Stimulated activated CD4-positive, alpha-beta T cell treated with anti-CD3 and anti-CD28 coated beads, Interleukin-4, amount 100 ng/mL, for 48 hours (primary cell): ENCODE measurements at places on chromosomes 12 and 14.

DNA sequence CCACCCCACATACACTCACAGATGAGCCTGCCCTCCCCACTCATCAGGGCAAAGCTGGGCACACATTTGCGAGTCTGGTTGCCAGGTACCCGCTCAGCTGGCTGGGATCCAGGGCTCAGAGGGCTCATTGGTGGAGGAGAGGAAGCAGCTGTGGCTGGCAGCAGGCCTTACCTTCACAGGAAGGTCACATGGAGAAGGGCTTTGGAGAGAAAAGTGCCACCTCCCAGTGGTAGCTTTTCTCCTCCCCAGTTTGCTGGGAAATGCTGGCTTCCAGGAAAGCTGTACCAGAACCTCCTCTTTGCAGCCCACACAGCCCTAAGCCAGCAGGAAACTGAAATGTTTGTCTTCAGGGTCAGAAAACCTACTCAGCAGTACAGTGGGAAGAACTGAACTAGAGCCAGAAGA is 55.6 kb downstream of the LGMN start:
- DNase-seq: no peak

- DNase-seq: no peak
These were observed 811 bp downstream of the TMCC3 start for GRCh38 chr12:94649349-94650142.

- no peak for DNase-seq
These were observed 716.4 kb downstream of the FSCB start for GRCh38 chr14:43790681-43791080.

GRCh38 chr12:116142936-116143898 is 134.3 kb downstream of the MED13L start:
- no peak for DNase-seq

DNA sequence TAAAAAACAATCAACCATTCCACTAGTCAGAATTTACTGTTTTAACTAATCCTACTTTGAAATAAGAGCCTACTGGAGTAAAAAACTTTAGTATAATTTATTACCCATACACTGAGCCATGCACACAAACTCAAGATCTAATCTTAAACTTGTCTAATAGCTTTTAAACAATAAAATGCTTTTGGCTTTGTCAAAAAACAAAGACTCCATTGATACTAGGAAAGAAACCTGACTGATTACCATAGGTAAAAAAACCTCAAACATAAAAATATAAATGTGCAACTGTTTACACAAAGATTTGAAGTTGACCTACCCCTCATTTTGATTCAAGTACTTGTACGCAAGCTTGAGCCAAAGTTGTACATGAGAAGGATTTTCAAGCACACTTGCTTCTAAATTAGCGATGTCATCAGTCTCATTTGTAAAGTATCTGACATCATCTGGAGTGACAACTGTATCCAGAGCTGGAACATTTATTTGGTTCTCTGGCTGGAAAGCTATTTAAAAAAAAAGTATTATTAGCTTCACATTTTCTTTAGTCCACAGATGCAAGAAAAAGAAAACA is 36.1 kb downstream of the ZFC3H1 start:
- DNase-seq: no peak
